ENCODE measurements at places on chromosomes 2 and 18.

- no peak for DNase-seq
Measured at GRCh38 chr2:67290451-67291290, 106.5 kb upstream of the ETAA1 start.

DNA sequence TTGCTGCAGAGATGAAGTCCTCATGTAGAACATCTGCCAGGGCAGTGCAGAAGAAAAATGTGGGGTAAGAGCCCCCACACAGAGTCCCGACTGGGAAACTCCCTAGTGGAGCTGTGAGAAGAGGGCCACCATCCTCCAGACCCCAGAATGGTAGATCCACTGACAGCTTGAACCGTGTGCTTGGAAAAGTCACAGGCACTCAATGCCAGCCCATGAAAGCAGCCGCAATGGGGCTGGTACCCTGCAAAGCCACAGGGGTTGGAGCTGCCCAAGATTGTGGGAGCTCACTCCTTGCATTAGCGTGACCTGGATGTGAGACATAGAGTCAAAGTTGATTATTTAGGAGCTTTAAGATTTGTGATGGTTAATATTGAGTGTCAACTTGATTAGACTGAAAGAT is 197.8 kb downstream of the CCDC102B start:
- no peak for DNase-seq

DNA sequence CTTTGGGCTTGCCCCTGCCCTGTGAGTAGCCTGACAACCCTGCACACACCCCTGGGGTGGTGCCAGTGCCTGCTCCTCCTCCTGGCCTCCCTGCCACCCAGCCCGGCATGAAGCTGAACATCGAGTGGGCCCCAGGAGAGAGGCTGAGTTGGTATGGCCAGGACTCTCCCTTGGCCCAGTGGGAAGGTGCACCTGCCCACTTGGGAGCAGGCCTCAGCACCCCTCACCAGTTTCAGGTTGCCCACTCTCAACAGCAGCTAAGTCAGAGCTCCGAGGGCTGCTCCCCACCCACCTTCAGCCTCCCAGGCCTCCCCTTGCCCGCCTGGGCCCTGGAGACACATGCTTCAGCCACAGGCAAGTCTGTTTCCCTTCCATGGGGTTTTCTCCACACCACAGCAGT is 203.1 kb downstream of the KLHL29 start:
- no peak for DNase-seq

DNA sequence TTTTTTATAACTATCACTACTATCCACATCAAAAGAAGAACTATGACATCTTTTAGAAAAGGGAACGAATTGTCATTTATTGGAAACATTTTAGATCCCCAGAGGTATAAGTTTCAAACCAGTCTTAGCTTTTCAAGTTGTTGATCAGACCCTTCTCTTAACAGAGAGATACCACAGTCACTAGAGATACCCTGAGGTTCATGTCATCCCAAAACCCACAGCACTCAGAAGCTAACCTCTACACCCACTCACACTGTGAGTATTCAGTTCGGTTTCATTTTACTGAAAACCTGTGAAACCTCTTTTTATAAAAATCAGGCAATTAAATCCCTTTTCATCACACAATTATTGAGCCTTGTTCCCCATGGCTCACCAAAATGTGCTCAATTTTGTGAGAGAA is 156.2 kb downstream of the DTNA start:
- DNase-seq: no peak

- no peak for DNase-seq
Measured at GRCh38 chr2:159755788-159756187, 42.2 kb downstream of the CD302 start.

- no peak for DNase-seq
Measured at GRCh38 chr18:76821356-76821874, 942 bp upstream of the ZNF236 start.

DNA sequence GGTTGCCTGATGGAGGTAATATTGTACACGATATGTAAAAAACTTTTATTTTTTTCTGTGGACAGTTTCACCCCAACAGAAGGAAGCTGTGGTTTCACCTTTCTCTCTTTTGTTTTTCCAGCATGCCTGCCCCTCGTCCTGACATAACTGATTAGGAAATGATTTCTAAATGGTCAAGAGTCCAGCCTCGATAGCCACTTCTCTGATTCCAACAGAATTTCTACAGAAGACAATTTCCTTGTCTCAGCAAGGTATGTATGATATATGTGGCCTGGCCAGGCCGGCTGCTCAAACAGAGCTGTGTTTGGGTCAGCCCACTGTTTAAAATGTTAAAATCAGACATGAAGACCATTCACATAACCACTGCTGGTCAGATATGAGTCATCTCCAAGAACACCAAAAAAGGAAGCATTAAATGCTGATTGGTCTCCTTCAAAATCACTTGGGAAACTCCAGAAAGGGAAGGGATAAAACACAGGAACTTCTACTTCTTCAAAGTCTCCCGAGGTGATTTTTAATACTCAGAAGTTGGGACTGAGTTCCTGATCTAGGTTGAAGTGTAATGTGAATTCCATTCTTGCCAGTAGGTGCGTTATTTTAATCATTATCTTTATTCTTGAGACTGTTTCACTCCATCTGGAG is 22.3 kb downstream of the ATP8B1 start:
- DNase-seq: no peak

DNA sequence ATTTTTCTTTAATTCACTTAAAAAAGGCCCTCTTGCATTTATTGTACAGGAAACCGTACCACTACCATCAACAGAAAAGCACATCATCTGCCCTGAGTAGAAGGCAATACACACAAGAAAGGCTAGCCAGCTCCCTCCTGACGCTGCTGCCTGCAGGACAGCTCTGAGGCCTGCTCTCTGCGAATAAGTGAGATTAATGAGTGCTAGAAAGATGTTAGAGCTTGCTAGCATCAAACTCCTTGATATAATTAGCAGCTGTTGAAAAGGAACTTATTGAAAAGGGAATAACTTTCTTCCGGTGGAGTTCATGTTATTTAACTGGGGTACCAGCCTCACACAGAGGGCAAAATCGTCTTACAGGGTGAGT is 56.1 kb downstream of the INHBB start:
- no peak for DNase-seq
